ENCODE measurements at places on chromosomes 12 and 14.
A peak's percentile ranks its signal among the peaks of the same experiment; 100 is the strongest.

DNA sequence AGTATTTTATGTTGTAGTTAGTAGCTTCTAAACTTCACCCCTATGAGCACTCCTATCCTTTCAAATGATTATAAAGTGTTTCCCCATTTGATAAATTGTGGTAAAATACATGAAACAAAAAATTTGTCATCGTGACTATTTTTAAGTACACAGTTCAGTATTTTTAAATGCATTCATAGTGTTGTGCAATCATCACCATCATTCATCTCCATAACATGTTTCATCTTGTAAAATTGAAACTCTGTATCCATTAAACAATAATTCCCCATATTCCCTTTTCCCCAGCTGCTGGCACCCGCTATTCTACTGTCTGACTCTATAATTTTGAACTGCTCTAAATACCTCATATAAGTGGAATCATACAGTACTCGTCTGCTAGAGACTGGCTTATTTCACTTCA is 52.5 kb downstream of the ATP23 start:
- DNase-seq, result no peak

- no peak for DNase-seq
These were observed 16.4 kb upstream of the LRP10 start for GRCh38 chr14:22854963-22855724.

DNA sequence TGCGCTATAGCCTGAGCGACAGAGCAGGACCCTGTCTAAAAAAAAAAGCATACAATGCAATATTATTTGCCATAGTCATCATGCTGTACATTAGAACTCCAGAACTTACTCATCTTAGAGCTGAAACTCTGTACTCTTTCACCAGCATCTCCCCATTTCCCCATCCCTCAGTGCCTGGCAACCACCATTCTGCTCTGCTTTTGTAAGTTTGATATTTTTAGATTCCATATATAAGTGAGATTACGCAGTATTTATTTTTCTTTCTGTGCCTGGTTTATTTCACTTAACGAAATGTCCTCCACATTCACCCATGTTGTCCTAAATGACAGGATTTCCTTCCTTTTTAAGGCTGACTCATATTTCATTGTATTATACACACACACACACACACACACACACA is 121.8 kb downstream of the BBS10 start:
- no peak for DNase-seq

DNA sequence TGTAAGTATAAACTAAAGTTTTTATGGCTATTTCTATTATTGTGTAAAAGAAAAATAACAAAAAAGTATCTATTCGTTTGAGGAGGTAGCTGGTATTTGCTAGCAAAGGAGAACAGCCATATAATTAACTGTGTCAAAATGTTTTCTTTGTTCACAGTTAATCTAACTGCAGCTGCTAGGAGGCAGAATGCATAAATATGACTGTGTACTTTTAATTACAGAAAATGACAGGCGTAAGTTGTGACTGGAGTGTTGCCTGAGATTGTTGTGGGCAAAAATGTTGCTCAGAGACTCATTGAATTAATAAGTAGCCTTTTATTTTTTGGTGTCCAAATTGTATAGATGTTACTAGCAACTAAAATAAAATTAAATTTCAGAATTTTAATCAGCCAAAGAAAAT is 33.5 kb downstream of the PTPRO start:
- no peak for DNase-seq

DNA sequence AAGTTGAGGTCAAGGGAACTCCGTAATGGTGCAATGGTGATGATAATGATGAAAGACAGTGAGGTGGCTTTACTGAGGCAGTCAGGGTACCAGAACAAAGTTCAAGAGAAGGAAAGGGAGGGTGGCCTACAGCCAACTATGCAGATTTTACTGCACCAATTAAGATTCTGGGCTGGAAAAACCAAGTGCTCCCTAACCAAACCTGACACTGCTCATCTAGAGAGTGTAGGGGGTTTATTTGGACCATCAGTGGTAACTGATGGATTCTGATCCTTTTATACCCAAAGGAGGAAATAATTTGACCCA is 387 bp downstream of the LRRC9 start:
- DNase-seq, result no peak

- no peak for DNase-seq
These were observed 77.9 kb downstream of the SPRING1 start for GRCh38 chr12:116659771-116660481.

DNA sequence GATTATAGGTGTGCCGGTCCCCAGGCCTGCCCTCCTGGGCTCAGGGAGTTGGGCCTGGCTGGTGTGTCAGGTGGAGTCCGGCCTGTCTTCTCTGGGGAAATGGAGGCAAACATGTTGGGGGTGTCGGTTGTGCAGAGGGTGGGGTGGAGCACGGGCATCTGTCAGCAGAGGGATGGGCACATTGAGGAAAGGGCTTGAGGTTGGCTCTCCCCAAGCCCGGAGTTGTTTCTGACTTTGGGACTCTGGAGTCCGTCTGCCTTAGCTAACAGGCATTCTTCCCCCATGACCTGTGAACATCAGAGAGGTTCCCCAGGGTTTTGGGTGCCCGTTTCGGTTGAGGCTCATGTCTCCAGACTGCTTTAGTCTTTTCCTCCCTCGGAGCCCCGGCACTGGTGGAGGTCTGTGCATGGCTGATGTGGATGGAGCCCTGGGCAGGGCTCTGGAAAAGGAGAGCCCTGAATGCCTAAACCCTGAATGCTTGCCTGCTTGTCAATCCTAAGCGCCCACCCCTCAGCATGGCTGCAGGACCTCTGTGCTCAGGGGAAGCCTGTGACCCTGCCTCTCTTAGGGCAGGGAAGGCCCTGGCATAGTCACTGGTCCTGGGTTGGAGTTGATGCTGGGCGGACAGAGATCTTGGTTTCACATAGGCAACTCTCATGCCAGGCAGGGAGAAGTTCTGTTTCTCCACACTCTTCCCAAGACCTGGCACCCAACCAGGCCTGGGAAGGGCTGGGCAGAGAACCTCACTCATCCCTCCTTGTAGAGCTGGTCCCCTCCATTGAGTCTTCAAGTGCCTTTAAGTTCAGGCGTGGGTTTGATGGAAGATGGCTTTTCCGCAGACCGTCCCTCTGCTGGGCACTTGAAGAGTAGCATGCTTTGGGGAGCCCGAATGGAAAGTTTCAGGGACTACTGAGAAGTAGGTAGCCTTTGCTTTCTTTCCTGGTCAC is 12.9 kb downstream of the NYNRIN start:
- DNase-seq, result no peak

- DNase-seq, result no peak
These were observed 78.4 kb downstream of the MOK start for GRCh38 chr14:102226356-102227125.

DNA sequence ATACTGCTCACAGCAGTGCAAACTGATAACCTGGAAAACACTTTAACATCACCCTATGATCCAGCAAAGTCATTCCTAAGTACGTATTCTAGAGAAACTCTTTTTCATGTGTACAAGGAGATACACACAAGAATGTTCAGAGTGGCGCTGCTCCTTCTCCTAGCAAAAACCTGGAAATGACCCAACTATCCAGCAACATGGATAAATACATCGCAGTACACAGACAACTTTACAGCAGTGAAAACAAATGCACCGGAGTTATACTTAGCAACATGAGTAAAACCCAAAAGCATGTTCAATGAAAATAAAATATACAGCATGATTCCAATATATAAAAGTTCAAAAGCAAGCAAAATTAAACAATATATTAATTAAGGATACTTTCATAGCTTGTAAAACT is 18.7 kb downstream of the SART3 start:
- no peak for DNase-seq

GRCh38 chr14:50051706-50052105 is 64.7 kb downstream of the VCPKMT start:
- no peak for DNase-seq

DNA sequence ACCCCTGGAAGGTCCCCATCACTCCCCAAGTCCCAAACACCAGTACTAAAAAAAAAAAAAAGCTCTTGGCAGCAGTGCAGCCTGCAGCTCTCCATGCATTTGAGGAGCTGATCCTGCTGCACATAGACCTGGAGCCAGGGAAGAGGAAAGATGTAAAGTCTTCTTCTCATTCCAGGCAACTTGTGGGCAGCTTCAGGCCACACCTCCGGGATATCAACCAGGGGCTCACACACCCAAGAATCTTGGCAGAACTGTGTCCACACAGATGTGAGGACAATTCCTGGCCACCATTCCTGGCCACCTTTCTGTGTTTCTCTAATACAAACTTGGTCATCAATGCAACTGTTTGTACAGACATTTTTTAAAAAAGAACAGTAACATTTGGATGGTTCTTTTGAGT is 72.7 kb downstream of the TMEM132C start:
- DNase-seq, result no peak

DNA sequence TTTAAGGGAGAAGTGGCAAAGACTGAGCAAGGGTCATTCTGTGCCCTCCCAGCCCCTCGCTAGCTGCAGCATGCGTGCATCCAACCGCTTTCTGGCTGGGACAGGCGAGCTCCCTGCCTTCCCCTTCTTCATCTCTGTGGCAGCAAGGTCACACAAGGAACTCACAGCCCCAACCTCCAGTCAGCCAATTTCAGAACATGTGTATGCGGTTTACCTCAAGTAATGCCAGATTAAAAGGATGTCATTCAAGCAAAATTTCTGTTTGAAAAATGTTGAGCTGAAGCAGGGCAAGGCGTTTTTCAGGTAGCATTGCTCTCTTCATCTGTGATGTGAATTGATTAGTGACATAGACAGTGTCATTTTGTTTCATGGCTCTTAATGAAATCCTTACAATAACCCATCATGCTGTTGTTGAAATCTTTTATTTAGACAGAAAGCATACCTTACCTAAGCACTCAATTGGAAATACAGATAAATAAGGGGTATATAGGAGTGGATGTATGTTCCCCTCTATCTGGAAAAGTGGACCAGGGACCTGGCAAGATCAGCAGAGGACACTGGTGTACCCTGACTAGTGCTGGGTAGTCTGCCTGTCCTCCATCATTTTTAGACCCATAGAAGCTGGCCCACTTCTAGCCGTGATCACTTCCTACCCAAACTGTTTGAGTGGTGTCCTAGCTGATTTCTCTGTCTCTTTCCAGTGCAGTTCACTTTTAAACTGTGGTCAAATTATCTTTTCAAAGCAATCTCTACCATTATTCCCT is 82.8 kb upstream of the NEDD1 start:
- no peak for DNase-seq

- no peak for DNase-seq
These were observed 166.4 kb upstream of the LMNTD1 start for GRCh38 chr12:25719505-25719904.

DNA sequence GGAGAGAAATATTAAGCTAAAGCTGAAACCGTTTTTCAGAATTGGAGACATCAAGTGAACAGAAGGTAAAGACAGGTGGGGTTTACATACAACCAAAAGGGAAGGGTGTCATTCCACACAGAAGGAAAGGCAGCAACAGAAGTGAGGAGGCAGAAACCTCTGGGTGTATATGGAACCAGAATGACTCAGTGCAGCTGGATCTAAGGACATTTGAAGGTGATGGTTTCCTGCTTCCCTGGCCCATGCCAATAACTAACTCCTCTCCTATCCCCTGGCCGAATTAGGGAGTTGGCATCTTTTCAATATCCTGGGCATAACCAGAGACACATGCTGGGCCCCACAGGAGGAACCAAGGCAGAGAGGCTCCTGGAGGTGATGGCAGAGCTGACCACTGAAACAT is 8.4 kb downstream of the NCKAP5L start:
- no peak for DNase-seq

- no peak for DNase-seq
These were observed 155.0 kb upstream of the RTL1 start for GRCh38 chr14:101058571-101058970.

- peak; percentile 46 for DNase-seq
These were observed 17.4 kb upstream of the FLVCR2 start for GRCh38 chr14:75561013-75561432.

GRCh38 chr14:104142136-104142945 is 4.0 kb downstream of the KIF26A start:
- no peak for DNase-seq

DNA sequence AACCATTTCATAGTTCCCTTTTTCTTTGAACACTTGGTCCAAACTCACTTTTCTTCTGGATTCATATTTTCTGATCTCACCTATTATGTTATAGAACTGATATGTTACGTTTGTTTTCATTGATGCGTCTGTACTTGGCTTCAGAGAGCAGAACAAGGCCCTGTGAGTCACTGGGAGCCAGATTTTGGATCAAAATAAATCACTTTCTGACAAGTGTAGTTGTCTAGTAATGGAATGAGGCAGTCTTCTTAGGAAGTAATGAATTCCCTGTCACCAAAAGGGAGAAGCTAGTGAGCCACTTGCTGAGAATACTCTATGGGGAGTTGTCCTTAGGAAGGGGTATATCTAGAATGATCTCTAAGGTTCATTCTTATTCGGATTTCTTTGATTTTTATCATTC is 10.2 kb downstream of the BICD1 start:
- DNase-seq, result no peak

All from muscle of arm (tissue), 14 donors.